ENCODE measurements at places on chromosomes 1 and 21.
A peak's percentile ranks its signal among the peaks of the same experiment; 100 is the strongest.

DNA sequence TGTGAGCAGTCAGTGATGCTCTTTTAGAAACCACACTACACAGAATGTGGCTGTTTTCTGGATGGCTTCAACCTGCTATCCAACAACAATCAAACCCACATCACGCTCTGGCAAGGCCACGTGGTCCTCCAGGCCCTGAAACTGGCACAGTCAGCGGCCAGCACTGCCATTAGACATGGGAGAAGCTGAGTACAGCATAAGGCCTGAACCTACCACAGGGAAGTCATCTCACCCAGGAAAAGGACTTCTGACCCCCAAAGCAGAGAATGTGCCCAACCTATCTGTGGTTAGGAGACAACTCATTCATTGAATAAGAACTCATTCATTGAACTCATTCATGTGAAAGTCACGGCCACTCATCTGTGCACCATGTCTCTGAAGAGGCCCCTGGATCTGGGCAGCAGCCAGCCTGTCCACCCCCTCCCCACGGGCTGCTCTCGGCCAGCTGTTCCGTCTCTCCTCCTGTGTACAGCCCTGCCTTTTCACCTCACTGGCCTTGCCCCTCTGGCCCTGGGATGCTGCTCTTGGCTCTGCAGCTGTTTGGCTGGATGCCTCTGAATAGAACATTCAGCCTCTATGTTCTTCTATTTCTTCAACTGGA is 41.1 kb downstream of the C1orf198 start:
- no peak for DNase-seq

DNA sequence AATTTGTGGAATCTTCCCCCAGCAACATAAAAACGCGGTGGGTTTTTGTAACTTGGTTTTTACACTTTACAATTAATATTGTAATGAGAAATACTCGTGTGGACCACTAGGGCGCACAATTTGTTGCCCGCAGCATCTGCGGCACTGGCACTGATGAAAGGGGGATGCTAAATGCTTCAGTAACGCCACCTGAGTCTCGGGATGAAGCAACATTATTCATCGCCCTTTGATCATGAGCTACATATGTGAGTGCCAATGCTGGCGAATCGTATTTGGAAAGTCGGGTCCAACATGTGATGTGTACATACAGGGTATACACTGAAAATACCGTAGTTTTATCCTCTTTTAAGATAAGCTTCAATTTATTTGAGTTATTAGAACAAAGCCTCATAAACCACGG is 34.2 kb upstream of the COX20 start:
- peak; percentile 15 for DNase-seq

GRCh38 chr1:16938351-16939321 is 16.9 kb downstream of the CROCC start:
- no peak for DNase-seq

DNA sequence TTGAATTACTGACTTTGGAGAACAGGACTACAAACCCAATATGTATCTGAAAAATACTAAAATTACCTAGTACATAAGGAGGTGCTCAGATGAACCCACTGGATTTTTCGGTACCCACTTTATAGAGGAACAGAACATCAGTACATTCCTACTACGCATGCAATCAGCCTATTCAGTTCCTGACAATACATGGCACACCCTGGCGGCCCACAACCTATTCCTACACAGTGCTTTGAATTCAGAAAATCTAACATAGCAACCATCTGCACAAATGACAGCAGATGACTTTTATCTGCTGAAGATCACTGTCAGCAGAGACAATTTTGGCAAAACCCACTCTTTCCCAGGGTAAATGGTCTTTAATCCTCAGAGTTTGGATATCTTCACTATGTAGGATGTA is 257.1 kb upstream of the GREM2 start:
- no peak for DNase-seq

DNA sequence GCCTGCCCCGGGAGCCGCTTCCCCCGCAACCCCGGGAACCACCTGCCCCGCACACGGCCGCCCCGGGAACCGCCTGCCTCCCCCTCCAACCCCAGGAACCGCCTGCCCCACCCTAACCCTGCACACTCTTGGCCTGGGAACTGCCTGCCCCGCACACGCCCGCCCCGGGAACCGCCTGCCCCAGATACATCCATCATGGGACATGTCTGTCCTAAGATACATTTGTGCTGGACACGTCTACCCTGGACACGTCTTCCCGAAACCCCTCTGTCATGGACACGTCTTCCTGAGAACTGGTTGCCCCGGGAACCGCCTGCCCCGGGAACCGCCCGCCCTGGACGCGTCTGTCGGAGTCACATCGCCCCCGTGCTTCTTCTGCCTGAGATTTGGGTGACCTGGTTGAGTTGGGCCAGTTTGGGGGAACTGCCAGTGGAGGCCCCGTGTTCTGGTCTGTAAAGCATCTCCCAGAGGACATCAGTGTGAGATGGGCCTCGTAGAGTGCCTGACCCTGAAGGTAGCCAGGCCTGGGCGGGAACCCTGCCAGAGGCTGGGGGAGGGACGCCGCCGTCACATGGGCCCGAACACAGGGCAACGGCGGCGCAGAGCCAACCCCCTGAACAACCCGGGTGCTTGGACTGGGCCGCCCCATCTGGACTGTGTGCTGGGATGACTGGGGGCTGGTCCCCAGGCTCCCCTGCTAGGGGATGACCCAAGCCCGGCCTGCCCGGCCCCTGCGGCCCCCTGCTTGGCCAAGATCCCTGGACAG is 3.6 kb downstream of the PERM1 start:
- DNase-seq, result no peak

DNA sequence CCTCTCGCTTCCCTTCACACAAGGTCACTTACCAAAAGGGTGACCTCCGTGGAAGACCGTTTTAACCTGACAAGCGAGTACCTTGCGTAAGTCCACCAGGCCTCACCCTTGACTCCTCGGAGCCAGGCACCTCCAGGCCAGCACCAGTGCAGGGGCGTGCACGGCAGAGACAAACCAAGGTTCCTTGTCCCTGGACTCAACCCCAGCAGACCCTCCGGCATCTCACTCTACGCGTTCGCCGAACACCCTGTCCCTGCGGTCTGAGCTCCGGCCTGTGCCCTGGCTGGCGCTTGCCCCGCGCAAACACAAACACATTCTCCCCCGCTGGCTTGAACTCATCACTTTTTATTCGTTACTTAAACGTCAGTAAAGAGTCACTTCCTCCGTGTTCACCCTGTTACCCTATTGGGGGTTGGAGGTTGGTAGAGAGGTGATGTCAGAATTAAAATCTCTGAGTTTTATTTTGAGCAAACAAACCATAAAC is 4.5 kb downstream of the TBX15 start:
- no peak for DNase-seq
